ENCODE measurements at places on chromosomes 5 and 9.

DNA sequence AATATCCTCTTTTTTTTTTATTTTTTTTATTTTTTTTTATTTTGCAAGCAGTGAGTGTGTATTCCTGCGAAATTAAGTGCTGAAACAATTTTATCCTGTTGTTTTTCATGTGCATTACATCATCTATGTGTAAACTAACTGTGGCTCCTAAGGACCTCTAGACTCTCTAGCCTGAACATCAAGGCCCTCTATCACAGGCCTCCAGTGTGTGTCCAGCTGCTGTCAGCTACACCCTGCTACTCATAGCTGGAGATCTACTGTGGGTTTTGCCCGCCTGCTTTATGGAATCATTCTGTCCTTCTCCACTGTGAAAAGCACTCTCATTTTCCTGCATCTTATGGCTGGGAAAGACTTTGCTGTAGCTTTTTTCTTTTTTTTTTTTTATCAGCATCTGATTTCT is 157.8 kb downstream of the KCTD16 start:
- no peak overlapping the region for H3K27ac ChIP-seq
- no peaks in the 10 kb centered on the region for H3K4me1 ChIP-seq
- H3K4me3 ChIP-seq: no peak overlapping the region
- H3K36me3 ChIP-seq: no peaks in the 10 kb centered on the region

DNA sequence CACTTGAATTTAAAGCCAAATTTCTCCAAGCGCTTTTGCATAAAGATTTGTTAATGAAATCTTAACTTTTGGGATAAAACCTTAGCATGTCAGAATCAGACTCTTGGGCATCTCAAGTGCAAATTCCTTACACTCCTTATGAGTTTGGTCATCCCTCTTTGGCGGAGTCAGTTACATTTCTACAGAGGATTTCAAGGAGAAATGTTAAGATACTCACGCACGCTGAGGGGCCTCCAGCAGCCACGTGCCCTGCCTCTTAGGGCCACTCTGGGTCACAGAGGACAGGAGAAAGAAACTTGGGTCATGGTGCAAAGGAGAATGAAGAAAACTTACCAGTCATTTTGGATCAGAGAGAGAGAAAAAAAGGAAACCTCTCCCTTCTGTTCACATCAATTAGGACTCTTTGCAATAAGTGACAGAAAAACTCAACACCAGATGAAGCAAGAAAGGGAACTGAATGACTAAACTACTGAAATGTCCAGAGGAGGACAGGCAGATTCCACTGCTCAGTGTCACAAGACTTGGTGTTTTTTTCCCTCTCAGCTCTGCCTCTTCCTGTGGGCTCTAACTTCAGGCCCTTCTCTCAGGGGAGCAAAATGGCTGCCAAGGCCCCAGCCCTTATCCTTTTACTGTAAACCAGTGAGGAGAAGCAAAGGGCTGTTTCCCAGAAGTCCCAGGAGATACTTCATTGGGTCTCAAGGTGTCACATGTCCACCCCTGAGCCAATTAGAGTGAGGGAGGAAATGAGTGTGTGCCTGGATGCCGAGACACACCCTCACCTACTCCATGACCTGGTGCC is 63.3 kb upstream of the NFIL3 start:
- no peaks in the 10 kb centered on the region for H3K36me3 ChIP-seq
- H3K27me3 ChIP-seq: peaks cover 3% of the 10 kb centered on the region
- no peak for DNase-seq
- no peak overlapping the region for H3K27ac ChIP-seq
- H3K4me3 ChIP-seq: no peak overlapping the region

- H3K4me3 ChIP-seq: no peak overlapping the region
- H3K27me3 ChIP-seq: no peaks in the 10 kb centered on the region
- no peak overlapping the region for H3K27ac ChIP-seq
- no peak for DNase-seq
Observed at GRCh38 chr5:98458004-98458403, 315.5 kb upstream of the RGMB start.

- H3K27me3 ChIP-seq: no peaks in the 10 kb centered on the region
- H3K36me3 ChIP-seq: no peaks in the 10 kb centered on the region
- DNase-seq: no peak
- no peak overlapping the region for H3K4me3 ChIP-seq
Observed at GRCh38 chr5:168755548-168756093, 176.5 kb upstream of the PANK3 start.

DNA sequence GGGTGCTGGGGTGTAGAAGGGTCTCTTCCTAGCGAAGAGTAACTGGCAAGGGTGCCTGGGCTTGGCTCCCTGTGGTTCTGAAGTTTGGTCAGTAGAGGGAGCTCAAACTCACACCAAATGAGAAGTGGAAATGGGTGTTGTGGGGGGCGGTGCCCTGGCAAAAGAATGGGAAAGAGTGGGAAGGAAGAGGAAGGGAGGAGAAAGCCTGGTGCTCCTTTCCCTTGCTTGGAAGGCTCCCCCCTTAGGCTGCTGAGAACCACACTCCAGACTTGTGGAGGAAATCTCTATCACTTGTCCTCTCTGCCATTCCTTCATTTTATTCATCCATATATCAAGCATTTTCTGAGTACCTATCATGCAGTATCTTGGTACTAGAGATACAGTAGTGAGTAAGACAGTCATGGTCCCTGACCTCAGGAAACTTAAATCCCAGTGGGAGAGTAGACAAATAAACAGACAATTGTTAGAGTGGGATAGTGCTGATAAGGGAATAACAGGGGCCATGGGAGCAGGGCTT is 13.0 kb downstream of the SLC4A9 start:
- no peaks in the 10 kb centered on the region for H3K27me3 ChIP-seq
- H3K27ac ChIP-seq: no peak overlapping the region
- H3K36me3 ChIP-seq: no peaks in the 10 kb centered on the region
- no peak overlapping the region for H3K4me3 ChIP-seq
- H3K4me1 ChIP-seq: peaks cover 5% of the 10 kb centered on the region

- no peak overlapping the region for H3K4me3 ChIP-seq
- no peak for DNase-seq
- no peaks in the 10 kb centered on the region for H3K4me1 ChIP-seq
- H3K27me3 ChIP-seq: no peaks in the 10 kb centered on the region
Observed at GRCh38 chr5:156532921-156533320, 206.0 kb downstream of the SGCD start.

Measured in CD4-positive, alpha-beta T cell (primary cell).